ENCODE measurements at places on chromosomes 6 and 20.

DNA sequence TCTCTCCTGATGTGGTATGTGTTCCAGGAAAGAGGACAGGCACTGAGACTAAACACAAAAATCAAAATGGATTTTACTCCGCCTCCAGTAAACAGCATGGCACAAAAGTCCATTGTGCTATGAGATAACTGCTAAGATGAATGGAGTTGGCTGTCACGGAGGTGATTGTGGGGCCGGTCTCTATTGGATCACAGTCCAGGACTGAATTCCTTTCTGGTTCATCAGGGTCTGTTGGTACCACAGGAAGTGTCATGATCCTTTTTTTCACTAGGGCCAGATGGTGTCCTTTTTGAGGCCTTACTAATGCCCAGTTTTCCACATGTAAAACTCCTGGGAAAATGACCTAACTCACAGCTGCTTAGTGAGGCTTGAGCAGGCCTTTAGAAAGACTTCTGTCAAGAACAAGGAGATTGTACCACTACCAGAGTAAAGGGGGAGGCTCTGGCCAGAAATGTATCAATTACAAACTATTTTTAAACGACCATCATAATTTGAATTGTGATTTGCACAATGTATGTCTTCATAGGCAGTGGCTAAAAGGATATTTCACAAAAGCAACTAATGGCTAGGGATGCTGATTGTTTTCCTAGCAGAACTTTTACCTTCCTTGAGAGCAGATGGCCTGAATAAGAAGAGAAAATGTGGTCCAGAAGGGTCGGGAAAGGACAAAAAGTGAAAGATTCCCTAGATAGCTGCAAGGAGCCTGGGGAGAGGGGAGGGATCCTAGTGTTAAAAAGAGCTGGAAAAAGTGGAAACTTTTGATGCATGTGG lies 192.2 kb upstream of the POU3F2 start:
- peak; percentile 55 for DNase-seq

- DNase-seq, result no peak
These were observed 53.5 kb downstream of the TCP11 start for GRCh38 chr6:35087361-35088280.

- DNase-seq, result no peak
These were observed 1.2 kb downstream of the GFRA4 start for GRCh38 chr20:3661814-3662665.

GRCh38 chr6:20033697-20034407 lies 178.4 kb downstream of the MBOAT1 start:
- DNase-seq, result no peak

GRCh38 chr6:30775104-30775503 lies 30.8 kb upstream of the IER3 start:
- no peak for DNase-seq

DNA sequence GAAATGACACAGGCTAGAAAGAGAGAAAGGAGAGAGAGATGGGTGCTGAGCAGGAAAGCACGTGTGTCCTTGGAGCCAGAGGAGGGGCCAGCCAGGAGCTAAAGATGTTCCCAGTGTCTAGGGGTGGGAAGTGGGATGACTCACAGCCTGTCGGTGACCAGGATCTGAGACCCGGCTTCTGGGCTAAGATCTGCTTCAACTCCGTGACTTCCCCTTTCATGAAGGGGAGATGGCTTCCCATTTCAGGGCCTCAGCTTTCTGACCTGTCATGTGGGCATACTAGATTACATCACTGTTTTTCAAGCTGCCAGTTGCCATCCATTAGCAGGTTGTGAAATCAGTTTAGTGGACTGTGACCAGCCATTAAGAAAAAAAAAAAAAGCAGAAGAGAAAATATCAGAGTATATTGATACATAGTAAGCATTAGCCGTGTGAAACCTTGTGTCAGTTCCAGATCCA lies 5.4 kb downstream of the TGM3 start:
- DNase-seq, result peak; percentile 24

GRCh38 chr6:105760746-105761145 lies 325.4 kb upstream of the PRDM1 start:
- no peak for DNase-seq

DNA sequence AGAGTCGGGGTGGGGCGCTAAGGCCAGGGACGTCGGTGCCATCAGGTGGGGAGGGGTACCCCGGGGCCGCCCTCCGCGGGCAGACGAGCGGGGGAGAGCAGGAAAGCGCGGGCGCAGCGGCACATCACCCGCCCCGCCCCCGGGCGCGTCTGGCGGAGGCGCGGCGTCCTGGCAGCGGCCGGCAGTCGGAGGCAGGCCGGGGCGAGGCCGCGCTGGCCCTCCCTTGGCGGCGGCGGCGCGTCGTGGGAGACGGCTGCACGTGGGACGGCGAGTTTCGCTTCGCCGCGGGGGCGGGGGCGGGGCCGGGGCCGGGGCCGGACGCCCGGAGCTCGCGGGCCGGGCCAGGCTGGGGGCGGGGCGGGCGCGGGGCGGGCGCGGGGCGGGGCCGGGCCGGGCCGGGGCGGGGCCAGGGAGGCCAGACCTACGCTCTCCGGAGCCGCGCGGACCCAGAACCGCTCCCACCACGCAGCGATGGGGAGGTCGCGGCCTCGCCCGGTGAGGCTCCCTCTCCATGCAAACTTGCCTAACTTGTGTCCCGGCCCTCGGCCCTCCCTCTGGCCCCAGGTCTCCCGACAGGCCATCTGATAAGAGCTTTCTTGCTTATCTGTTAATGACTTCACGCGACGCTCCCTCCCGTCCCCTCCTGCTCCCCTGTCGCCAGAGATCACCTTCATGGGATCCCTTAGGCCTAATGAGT lies 12.5 kb downstream of the ITPR3 start:
- peak; percentile 51 for DNase-seq

DNA sequence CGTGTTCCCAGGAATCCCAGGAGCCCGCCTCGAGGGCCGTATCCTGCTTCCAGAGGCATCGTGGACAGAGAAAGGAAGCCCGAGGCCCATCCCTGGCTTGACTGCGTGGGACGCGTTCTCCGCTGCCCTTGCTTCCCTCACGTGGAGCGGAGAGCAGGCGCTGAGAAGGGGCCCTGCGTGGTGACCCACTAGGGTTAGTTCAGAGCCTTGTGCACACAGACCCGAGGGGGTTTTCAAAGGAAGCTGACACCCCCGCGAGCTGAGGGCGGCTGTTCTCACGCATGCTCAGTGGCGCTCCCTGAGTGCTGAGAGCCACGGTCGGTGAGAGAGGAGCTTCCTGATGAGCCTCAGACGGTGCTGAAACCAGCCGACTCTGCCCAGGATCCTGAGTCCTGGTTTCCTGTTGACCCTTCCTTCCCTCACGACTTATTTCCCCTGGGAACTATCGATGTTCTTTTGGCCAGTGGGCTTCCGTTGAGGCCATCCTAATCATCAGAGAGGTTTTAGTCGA lies 28.9 kb upstream of the CCR6 start:
- no peak for DNase-seq

GRCh38 chr6:168906391-168906790 lies 347.3 kb downstream of the THBS2 start:
- no peak for DNase-seq

DNA sequence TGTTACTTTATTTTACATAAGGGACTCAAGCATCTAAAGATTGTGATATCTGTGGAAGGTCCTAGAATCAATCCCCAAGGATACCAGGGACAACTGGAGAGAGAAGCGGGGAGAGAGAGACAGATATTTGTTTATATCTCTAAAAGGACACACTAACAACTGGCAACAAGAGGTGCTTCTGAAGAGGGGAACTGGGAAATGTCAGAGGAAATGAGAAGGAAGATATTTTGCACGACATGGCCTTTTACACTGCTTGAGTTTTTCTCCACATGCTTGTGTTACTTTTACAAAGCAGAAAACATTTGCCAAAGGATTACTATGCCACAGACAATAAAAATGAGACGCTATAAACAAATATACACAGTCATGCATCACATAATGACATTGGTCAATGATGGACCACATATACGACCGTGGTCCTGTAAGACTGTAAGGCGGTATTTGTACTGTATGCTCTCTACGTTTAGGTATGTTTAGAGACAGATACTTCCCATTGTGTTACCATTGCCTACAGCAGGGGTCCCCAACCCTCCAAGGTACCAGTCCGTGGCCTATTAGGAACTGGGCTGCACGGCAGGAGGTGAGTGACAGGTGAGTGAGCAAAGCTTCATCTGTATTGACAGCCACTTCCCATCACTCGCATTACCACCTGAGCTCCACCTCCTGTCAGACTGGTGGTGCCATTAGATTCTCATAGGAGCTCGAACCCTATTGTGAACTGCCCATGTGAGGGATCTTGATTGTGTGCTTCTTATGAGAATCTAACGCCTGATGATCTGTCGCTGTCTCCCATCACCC lies 64.6 kb upstream of the PTPN1 start:
- DNase-seq, result no peak

DNA sequence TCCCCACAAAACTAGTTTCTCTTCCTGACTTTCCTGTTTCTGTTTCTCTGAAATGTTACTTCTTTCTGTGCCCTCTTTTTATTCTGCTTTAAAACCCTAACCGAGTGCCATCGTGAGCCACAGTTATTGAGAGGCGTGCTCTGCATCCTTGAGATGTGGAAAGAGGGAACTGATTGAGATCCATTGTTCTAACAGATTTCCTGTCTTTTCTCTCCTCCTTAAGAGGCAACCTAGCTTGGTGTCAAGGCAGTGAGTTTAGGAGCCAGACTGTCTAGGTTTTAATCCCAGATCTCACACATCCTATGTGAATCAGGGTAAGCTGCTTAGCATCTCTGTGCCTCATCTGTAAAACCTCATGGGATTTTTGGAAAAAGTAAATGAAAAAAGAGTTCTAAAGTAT lies 57.5 kb downstream of the SNX9 start:
- DNase-seq, result no peak

GRCh38 chr6:170045563-170045960 lies 245.3 kb downstream of the DLL1 start:
- no peak for DNase-seq

DNA sequence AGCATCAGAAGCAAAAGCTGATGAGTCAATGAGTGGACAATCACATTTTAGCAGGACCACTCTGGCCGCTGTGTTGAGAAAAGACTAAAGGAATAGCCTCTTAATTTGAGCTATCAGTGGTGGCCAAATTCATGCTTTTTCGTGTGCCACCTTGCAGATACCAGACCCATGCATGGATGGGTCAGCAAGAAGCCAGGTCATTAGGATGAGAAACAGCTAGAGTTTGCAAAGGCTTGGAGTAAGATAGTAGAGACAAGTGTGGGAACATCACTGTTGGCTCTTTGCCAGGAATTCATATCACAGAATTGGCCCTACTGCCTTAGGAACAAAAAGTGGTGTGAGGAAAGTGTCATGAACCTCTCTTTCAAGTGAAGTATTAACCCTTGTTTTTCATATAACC lies 25.5 kb downstream of the MRAP2 start:
- no peak for DNase-seq

- no peak for DNase-seq
These were observed 197.7 kb downstream of the SMOC2 start for GRCh38 chr6:168638468-168639271.

DNA sequence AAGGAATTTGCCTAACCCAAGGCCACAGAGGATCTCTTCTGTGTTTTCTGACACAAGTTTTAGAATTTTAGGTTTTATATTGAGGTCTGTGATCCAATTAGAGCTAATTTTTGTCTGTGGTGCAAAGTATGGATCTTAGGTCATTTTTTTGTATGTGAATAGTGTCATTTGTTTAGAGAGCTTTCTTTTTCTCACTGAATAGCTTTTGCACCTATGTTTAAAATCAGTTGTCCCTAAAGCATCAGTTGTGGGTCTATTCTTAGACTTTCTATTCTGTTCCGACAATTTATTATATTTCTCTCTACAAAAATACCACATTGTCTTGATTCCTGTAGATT lies 341 bp upstream of the MCM9 start:
- DNase-seq, result no peak

DNA sequence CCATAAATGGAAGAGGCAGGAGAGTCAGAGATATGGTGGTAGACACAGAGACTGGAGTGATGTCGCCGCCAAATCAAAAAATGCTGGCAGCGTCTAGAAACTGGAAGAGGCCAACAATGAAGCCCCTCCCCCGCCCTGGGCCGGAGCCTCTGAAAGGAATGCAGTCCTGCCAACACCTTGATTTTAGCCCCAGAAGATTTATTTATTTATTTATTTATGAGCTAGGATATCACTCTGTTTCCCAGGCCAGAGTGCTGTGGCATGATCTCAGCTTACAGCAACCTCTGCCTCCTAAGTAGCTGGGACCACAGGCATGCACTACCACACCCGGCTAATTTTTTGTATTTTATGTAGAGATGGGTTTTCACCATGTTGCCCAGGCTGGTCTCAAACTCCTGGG lies 82.6 kb upstream of the CCDC167 start:
- no peak for DNase-seq

GRCh38 chr20:59805786-59806577 lies 127.5 kb downstream of the SYCP2 start:
- no peak for DNase-seq

- DNase-seq, result no peak
These were observed 44.8 kb downstream of the AGPAT4 start for GRCh38 chr6:161228921-161229591.
